ENCODE measurements at places on chromosomes 4 and X.

DNA sequence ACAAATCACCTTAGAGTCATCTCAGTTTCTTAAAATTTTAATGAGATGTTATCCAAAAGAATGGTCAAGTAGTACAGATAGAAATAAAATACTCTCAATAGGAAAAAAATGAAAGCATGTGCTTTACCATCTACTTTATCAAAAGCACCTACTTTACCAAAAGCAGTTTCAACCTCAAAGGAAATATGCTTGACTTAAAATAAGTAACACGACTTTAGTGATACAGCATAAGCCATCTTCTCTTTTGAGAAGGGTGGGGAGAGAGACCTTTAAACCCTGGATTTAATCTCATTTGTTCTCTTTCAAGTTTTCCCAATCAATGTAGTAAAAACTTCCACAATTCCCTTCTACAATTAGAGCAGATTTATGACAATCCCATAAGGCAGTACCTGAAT, 26.5 kb downstream of the OTUD4 start:
- no peak for DNase-seq

- DNase-seq = no peak
These were observed 44.7 kb downstream of the MAGEB17 start for GRCh38 chrX:16212024-16212423.

GRCh38 chr4:65139998-65140397, 530.3 kb downstream of the EPHA5 start:
- DNase-seq = no peak

DNA sequence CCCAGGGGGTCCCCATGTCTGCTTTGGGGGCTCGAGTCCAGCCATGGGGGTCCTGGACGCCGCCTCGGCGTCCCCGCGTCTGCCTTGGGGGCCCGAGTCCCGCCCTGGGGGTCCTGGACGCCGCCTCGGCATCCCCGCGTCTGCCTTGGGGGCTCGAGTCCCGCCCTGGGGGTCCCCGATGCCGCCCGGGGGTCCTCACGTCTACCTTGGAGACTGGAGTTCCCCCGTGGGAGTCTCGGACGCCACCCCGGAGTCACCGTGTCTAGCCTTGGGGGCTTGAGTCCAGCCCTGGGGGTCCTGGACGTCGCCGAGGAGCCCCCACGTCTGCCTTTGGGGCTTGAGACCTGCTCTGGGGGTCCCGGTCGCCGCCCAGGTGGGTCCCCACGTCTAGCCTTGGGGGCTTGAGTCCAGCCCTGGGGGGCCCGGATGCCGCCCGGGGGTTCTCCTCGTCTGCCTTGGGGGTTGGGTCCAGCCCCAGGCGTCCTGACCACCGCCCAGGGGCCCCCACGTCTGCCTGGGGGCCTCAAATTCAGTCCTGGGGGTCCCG, 1.1 kb upstream of the GTPBP6 start:
- no peak for DNase-seq

DNA sequence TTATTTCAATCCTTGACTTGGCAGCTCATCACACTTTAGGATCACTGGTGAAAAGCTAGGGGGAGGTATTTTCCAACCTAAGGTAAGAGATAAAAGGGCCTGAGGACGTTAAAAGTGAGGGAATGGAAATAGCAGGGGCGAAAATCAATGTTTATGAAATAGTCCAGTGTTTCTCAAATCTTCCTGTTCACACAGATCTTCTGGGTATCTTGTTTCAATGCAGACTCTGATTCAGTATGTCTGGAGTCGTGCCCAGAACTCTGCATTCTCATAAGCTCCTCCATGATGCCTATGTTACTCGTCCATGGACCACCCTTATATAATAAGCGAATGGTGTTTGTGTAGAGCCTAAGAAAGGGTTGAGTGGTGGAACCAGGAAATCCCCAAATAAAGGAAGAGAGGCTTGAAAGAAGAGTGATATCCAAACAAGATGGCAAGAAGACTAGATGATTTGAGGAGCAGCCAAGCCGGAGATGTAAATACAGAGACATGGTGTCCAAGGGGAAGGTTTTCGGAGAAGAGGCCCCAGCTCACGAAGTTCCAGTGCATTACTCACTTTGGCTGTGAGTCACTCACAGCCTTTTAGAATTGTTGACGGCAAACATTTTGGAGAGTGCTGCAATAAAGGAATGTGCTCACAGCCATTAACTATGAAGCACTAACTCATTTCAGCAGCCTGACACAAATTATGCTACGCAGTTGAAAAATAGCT, 215.6 kb upstream of the PPARGC1A start:
- DNase-seq = no peak

- DNase-seq = no peak
These were observed 13.7 kb upstream of the ADD1 start for GRCh38 chr4:2829933-2830451.

GRCh38 chr4:53608242-53608641, 17.0 kb upstream of the LNX1 start:
- no peak for DNase-seq

- DNase-seq = no peak
These were observed 144.7 kb upstream of the ITM2A start for GRCh38 chrX:79511799-79512198.
